Astrocyte of the hippocampus (primary cell): ENCODE measurements at places on chromosomes 6 and 20.
A peak's percentile ranks its signal among the peaks of the same experiment; 100 is the strongest.

- no peak for DNase-seq
These were observed 36.2 kb downstream of the FYN start for GRCh38 chr6:111837007-111837406.

- DNase-seq: peak; percentile 7
These were observed 9.2 kb downstream of the PDCD2 start for GRCh38 chr6:170575250-170575649.

- no peak for DNase-seq
These were observed 21.3 kb upstream of the HLA-DRB5 start for GRCh38 chr6:32551410-32551809.

GRCh38 chr6:27502508-27503435, 29.9 kb upstream of the ZNF184 start:
- peak; percentile 68 for DNase-seq

GRCh38 chr6:157170535-157170934, 152.8 kb downstream of the TMEM242 start:
- DNase-seq: no peak

- DNase-seq: no peak
These were observed 23.9 kb downstream of the MYH7B start for GRCh38 chr20:34979366-34980153.

GRCh38 chr20:46151936-46152335, 33.8 kb downstream of the CD40 start:
- no peak for DNase-seq

GRCh38 chr6:154440022-154440421, 70.5 kb downstream of the CNKSR3 start:
- DNase-seq: no peak

DNA sequence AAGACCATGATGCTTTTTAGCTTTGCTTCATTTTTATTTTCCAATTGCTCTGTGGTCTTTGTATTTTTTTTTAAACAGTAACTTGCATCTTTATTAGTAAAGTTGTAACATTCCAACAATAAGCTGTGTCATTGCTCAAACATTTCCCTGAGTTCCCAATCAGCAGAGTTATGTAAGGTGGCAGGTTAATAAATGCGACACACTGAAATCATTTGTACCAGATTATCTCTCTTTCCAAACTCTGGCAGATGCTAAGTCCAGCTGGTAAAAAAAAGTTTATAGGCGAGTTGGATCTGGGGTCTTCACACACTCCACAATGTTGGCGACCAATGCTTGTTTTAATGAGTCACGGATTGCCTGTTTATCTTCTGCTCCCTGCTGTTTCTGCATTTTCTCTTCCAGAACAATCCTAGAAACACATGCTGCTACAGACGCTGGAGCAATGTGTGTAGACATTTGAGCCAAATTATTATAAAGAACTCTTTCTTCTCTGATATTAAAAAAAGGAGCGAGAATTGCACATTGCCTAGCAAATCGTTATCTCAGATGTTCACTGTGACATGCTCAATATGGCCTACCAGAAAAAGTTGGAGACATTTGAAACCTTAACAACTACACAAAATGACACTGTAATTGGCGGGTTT, 113.6 kb upstream of the IFNGR1 start:
- peak; percentile 47 for DNase-seq

GRCh38 chr20:10591946-10592521, 81.8 kb downstream of the JAG1 start:
- DNase-seq: peak; percentile 23

GRCh38 chr6:39377539-39377950, 55.0 kb upstream of the KCNK16 start:
- DNase-seq: peak; percentile 89

- DNase-seq: no peak
These were observed 54.2 kb downstream of the TBC1D7 start for GRCh38 chr6:13273931-13274706.

DNA sequence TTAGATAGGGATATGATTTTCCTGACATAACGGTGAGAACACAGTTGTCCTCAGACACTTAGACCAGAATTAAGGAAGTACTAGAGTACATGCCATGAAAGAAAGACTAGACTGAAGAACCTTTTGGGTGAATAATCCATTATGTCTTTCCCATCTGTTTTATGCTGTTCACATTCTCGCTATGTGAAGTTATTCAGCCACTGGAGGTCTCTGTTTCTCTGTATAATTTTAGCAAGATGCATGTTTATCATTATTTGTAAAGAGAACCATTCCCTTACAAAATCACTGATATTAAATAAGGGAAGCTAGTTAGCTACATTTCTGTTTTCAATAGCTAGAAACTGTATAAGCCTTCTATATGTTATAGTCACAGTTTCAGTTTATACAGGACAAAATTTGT, 391.9 kb downstream of the CD109 start:
- DNase-seq: no peak

DNA sequence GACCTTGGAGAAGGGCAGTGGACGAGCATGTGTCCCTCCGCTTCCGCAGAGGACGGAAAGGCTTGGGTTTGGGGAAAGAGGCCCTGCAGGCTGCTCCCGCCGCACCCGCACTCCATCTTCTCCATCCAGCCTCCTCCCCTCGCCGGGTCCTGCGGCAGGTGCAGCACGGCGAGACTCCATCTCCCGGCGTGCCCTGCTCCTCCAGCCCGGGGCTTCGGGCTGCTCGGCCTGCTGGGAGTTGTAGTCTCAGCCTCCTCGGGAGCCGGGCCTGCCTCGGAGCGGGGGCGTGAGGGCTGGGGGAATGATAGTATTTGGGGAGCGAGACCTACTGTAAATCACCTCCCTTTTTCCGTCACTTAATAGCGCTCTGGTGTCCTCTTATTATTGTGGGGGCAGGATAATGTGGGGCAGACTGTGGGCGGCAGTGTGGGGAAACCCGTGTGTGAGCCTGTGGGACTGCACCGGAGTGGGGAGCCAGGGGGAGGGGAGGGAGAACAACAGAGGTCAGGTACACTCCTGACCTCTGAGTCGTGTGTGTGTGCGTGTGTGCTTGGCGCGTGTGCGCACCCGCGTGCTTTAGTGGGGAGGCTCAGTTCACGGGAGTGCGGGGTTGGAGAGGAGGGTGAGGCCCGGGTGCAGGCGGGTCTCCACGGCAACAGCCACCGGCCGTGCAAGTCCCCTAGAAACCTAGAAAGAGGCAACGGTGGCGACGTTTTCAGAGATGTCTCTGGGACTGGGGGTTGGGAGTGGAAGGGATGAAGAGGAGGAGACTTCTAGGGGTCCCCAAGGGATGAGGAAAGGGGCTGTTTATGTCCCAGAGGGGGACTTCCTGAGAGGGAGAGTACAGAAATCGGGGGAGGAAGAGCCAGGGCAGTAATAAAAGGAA, 4.1 kb downstream of the TTBK1 start:
- DNase-seq: peak; percentile 84

DNA sequence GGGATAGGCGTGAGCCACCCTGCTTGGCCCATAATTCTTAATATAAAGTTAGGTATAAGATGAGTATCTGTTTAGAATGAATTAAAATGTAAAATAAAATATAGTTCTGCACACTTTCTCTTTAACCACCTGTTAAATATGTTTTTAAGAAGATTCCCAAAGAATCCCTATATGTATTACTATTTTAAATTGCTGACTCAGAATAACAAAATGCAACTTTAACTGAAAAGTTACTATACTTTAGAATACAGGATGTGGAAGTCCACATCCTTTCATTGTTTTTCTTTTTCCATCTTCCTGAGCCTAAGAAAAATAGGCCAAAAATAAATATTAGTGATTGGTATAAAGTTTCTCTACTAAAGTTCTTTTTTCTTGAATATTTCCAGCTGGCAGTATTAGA, 325.6 kb upstream of the EYS start:
- no peak for DNase-seq

GRCh38 chr20:39082622-39083398, 120.7 kb downstream of the DHX35 start:
- no peak for DNase-seq

DNA sequence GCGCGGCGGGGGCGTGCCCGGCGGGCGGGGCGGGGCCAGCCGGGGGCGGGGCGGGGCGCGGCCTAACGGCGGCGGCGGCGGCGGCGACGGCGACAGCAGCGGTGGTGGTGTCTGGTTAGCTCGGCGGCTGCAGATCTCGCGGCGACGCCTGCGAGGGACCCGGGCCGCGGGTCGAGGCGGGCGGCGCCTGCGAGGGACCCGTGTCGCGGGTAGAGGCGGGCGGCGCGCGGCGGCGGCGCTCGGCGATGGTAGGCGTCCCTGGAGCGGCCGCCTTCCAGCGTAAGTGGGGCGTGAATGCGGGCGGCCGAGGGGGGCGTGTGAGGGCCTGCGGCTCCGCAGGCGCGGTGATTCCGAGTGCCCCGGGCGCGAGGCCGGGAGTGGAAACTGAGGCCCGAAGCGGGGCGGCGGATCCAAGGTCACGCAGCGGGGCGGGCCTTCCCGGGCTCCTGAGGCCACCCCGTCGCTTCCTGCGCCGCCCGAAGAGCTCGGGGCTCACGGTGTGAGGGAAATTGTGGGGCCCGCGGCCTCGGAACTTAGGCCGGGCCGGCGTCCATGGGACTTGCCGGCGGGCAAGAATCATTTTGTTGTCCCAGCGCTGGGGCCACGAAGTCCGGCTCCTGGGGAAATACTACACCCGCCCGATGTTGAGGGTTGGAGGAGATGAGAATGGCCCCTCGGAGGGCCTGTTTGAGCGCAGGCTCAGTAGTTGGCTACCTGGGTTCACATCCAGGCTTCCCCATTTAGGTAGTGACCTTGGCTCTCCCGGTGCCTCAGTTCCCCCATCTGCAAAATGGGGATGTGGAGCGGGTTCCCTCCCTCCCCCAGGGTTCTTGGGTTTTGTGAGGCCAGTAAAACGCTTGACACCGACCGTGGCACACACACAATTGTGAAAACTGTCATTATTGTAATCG, at the start of gene CBFA2T2:
TSS of gene CBFA2T2 (plus strand) at position 74 of the 911 bp plus-strand sequence. CDS start at position 246, 172 bp downstream.
- DNase-seq: peak; percentile 87

DNA sequence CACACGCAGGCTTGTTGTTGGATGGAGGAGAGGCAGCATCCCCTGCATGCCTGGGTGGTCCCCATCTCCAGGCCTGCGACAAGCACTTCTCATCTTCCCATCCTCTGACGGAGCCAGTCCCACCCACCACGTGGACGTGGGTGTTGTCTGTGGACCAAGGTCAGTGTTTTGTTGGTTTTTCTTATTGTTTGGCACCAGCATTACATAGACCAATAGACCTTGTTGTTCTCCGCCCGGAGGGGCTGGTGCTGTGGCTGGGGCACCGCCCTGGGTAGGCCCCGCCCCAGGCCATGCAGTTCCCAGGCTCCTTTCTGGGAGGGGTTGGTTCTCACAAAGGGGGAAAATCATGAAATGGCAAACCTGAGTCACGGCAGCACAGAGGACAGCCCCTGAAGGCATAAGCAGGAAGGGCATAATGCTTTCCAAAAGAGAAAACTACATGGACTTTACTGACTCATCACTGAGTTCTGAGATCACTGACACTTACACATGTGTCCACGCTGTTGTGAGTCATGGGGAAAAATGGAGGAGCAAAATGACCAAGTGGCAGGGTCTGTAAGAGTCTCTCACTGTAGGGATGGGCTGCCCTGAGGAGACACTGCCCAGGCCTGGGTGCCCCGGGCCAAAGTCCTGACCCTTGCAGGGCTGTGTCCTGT, 90.8 kb downstream of the THBS2 start:
- peak; percentile 79 for DNase-seq

- DNase-seq: no peak
These were observed 100.3 kb upstream of the EXOC2 start for GRCh38 chr6:793261-793660.

GRCh38 chr6:113328886-113329381, 528.2 kb upstream of the MARCKS start:
- DNase-seq: peak; percentile 87

GRCh38 chr20:22904386-22904785, 130.7 kb upstream of the SSTR4 start:
- DNase-seq: no peak

DNA sequence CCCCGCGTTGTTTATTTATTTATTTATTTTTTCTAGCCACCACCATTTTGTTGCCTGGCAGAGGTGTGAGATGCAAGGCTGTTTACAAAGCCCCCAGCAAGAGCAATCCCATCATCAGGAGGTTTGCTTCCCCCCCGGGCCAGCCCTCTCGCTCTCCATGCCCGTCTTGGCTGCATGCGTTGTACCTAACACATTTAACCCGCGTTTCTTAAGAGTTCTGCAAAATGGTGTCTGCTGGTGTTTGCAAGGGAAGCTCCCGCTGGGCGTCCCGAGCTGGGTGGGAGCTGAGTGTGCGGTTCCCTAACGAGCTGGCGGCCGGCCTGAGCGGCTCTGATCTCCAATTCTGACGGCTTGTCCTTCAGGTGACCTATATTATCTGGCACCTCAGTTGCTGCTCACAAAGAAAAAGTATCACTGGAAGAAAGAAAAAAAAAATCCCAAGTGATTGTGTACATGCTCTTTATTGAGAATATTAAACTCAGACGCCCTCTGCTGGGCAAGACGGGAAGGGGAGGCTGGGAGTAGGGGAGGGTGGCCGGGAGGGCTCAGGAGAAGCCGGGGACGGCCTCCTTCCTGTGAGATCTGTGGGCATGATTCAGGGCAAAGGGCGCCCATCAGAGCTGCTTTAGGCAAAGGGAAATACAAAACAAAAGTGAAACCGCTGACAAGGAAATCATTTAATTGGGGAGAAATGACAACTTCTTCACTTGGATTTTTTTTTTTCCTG, 154.8 kb downstream of the BCAS1 start:
- DNase-seq: peak; percentile 96

DNA sequence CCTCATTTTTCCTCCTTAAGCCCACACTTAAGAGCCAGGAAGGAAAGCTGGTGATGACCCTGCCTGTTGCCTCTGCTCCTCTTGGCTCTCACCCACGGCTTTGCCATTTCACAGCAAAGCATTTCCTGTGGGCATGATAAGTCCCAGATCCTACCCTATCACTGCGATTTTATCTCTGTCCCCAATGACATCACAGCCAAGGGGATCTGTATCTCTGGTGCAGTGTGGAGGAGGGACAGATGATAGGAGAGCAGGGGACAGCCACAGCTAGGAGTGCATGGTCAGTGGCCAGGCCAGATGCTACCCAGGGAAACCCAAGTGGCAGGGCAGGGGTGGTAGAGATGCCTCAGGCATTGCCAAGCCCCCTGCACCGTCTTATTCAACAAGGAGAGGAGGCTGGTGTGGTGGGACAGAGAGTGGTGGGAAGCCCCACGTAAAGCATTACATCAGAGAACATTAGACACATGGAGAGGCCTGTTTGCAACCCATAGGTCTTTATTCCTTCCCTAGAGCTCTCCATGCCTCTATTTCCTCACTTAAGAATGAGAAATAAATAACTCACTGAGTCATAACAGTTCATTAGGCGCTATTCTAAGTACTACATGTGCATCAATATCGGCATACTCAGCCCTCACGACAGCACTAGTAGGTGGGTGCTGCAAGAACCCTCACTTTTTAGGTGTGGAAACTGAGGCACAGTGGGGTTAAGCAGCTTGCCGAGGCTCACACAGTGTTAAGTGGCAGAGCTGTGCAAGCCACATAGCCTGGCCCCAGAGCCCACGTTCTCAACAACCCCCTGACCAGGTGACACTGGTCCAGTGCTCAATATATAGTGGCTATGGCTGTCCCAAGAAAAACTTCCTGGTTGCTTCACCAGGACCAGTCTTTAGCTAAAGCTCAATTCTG, 4.6 kb downstream of the TFEB start:
- DNase-seq: no peak

DNA sequence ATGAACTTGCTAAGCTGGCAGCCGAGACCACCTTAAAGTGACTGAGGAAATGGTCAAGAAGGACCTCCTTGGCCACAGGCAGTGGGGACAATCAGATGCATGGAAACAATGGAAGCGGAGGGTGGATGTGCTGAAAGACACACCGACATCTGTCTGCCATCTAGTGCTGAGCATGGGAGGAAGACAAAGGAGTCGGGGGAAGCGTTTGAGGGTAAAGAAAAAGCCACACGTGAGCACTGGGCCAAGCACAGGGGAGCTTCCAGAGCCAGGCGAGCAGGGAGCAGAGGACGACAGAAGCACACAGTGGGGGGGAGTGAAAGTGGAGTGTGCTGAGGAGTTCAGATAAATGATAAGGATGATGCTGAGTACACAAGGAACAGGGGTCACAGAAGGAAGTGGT, 367.8 kb downstream of the ZFAND3 start:
- DNase-seq: no peak
